ENCODE measurements at places on chromosomes 1 and 21.

DNA sequence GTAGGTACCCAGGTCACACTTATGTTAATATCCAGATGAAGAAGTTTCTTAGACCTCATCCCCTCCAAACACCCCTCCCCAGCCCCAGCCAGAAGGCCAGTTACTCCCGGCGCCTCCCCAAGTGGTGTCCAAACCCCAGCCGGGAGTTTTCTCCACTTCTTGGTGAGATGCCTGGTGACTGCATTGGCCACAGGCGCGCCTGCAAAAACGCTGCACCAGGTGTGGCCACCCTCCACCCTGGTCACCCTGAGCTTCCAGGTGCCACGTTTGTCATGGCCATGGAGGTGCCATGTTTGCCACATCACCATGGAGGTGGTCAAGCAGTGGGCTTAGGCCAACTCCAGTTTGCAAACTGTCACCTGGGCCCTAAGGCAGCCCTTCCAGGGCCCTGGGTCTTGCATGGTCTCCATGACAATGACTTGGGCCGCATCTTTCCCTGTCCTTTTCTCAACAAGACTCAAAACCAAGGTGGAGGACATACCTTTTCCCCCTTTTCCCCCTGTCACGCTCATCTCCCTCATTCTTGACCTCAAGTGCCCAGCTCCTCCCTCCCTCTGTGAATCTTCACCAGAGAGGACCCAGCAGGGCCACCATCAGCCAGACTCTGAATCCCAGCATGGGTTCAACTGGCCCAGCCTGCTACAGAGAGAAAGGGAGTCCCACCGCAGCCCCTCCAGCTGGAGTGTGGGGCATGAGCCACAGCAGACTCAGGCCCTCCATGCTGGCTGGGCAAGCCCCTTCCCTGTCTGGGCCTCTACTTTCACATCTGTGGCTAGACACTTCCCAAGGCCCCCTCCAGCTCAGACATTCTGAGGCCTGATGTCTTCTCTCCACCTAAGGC, 125.9 kb upstream of the ZBTB40 start:
- no peak for DNase-seq

DNA sequence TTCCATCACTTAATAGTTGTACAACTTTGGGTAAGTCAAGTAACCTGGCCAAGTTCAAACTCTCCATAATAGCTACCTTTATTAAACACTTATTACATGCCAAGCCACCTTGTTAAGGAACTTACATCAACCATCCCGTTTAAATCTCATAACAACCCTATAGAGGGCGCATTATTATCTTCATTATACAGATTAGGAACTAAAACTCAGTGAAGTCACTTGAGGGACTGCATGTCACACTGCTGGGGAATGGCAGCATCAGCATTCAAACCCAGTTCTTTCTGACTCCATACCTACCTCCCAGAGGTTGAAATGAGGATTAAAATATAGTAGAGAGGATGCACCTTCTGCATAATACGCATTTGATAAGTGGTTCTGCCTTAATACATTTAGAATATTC, 47.1 kb upstream of the PLA2G2C start:
- no peak for DNase-seq

DNA sequence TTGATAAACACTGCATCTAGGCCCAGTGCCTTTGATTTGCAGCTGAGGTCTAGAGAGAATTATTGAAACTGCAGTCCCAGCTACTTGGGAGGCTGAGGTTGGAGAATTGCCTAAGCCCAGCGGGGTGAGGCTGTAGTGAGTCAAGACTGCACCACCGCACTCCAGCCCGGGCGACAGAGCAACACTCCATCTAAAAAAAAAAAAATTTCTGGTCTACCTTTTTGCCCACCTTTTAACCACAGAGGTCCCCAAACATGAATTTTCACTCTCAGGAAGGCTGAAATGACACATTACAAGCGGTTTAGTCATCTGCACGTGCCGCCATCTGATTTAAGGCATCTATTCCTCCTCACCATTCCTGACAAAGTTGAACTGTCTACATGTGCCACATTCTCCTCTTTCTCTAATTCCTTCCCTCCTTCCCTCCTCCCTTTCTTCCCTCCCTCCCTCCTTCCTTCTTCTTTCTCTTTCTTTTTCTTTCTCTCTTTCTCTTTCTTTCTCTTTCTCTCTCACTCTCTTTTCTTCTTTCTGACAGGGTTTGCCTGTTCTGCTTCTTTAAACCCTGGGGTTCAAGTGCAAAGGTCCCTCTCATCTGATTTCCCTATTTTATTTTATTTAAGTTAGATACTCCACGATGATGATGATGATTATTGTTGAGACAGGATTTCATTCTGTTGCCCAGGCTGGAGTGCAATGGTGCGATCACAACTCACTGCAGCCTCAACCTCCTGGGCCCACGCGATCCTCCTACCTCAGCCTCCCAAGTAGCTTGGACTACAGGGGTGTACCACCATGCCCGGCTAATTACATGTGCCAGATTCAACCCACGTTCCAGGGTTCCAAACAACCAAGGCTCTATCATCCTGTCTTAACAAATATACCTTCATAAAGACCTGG, 3.0 kb upstream of the SOD1 start:
- no peak for DNase-seq

DNA sequence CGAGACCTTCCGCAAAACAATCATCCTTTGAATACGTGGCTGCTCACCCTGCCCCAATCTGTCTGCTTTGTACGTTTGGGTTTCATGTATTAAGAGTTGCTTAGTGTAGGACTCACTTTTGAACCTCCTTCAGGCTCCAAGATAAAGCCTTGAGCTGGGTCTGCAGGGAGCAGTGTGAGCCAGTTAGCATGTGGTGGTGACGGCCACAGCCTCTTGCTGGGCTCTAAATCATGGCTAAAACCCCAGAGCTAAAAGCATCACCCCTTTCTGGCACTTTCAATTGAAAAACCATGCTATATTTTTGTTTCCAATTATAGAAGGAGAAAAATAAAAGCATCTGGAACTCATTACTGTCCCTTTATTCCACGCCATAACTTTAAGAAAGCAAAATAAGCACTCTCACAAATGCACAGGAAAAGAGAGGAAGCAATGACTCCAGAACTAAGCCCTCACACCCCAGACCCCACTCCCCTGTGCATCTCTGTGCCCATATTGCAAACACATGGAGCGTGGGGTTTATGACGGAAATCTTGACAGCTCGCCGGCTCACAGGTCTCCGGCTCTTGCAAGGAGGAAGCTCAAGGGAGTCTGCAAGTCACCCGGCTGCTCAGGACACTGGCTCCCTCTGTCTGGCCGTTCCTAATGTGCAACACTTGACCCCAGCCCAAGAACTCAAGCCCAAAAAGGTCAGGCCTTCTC, 135.5 kb downstream of the MIS18A start:
- no peak for DNase-seq

DNA sequence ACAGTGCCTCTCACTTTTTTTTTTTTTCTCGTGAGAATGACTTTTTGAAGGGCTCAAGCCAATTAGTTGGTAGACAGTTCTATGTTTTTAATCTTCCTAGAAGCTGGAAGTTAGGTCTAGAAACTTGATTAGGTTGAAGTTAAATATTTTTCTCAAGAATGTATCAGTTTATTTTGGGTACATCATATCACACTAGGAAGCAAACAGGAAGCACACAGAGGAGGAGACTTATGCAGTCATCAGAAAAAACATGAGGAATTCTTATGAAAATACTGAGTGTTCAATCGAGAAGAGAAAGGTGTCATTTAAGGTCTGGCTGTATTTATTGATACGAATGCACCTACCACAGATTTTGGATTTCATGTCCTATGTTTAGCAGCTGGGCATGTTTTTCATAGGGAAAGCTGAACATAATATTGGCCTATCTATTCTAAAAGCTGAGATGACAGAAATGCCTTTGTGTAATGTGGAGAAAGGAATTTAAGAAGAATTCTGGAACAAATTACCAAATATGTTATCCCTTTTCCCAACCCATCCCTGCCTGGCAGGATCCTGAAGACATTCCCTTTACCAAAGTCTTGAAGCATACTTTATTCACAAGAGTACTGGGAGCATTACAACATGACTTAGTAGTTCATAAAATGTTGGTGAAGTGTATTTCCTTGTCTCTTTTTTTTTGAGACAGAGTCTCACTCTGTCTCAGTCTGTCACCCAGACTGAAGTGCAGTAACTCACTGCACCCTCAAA, 17.5 kb upstream of the ZFP69B start:
- DNase-seq: no peak

All from T-helper 1 cell (primary cell).